ENCODE measurements at places on chromosomes 4 and X.
A peak's percentile ranks its signal among the peaks of the same experiment; 100 is the strongest.

DNA sequence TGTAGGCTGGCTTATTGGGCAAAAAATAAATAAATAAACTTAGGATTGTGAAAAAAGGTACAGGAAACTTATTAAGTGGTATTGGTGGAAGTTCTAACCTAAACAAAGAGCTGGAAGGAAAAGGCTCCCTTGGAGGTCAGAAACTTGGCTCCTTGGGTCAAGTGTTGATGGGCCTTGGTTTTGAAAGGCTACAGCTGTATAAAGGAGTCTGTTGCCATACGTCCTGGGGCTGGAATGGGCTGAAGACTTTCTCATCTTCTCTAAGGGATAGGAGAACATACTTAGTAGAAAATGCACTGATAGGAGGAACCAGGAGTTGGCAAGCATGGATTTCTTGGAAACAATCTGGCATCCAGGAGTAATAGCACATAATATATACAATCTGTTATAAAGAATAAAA, 56.6 kb downstream of the PDLIM5 start:
- no peak for DNase-seq

DNA sequence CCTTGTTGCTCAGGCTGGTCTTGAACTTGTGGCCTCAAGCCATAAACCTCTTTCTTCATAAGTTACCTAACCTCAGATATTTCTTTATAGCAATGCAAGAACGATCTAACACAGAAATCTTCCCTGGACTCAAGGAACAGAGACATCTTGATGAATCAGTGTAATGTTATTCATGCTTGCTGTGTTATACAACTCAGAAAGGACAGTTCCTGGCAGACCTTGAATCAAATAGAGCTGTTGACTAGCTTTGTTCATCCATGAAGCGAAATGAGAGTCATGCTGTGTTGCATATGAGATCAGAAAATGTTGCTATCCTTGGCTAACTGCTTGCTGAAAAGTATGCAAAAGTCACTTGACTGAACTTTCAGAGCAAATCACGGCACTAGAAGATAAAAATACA, 72.6 kb upstream of the ARHGAP24 start:
- no peak for DNase-seq

- DNase-seq: peak; percentile 8
Measured at GRCh38 chrX:19017271-19017670, 33.4 kb upstream of the PHKA2 start.

DNA sequence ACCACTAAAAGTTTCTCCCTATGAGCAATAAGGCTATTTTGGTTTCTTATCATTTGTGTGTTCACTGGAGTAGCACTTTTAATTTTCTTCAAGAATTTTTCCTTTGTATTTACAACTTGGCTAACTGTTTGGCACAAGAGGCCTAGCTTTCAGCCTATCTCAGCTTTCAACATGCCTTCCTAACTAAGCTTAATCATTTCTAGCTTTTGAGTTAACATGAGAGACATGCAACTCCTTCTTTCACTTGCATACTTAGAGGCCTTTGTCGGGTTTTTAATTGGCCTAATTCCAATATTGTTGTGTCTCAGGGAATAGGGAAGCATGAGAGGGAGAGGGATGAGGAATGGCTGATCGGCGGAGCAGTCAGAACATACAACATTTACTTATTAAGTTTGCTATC, 349.8 kb downstream of the OPHN1 start:
- no peak for DNase-seq

DNA sequence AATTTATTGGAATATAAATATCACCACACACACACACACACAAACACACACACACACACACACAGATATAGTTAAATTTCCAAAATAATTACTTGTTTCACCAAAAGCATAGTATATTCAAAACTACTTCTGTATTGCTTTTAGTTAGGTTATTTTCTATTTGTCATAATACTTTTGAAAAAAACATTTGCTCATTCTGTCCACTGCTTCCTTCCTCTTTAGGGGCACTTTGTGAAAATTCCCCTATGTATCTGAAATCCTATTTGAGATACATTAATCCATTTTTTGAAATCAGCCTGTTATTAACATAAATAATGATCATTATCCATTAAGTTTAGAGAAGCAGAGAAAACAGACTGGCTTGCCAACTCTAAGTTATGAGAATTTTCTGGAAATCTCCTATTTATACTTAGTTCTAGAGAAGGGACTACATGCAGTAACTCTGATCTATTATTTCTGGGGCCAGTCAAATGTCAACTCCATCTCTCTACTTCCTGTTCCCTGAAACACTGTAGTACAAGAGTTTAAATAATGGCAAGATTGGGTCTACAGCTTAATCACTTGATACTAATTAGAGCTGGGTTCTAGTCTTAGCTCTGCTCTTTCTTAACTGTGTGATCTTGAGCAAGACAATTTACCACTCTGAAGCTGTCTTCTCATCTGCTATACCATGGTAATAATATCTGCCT, 54.4 kb upstream of the GPR174 start:
- no peak for DNase-seq

GRCh38 chr4:15063341-15063740, 61.1 kb downstream of the CPEB2 start:
- DNase-seq: no peak

DNA sequence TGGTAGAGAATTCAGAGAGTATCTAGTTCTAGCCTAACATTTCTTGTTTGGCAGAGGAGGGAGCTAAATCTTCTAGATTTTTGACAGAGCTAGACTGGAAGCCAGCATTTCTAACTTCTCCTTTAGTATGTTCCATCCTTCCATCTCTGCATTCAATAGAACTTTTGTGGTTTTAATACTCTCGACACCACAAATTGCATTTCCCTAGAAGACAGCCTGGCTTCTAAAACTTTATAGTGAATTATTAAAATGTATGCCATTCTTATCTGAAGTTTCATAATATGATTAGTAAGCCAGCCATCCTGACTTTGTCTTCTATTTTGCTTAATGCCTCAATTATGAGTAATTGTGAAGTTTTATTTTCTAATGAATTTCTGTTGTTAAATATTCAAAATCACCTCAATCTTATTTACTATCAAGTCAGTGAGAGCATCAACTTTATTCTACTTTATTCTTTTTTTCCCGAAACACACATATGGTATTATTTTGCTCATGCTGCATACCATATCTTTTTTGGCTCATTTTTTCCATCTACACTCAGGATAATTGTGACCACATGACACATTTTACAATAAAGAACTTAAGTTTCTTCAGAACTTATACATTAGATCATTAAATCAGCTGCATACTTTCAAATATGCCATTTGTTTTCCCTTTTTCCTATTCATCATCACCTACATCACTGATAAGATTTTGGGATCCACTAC, 30.2 kb downstream of the EDNRA start:
- DNase-seq: no peak

DNA sequence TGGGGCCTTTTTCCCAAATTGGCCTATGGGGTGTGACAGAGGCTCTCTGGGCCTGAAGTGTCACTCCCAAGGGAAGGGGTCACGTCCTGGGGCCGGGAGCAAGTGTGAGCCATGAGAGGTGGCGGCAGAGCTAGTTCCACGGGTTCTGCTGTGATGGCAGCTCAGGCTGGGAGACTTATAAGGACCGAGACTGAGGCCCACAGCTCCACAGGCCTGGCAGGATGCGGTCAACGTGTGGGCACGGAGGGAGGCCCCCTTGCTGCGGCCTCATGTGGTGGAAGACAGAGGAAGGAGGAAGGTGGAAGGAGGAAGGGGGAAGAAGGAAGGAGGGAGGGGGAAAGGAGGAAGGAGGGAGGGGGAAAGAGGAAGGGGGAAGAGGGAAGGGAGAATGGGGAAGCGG, 7.2 kb upstream of the CPLX1 start:
- DNase-seq: no peak

DNA sequence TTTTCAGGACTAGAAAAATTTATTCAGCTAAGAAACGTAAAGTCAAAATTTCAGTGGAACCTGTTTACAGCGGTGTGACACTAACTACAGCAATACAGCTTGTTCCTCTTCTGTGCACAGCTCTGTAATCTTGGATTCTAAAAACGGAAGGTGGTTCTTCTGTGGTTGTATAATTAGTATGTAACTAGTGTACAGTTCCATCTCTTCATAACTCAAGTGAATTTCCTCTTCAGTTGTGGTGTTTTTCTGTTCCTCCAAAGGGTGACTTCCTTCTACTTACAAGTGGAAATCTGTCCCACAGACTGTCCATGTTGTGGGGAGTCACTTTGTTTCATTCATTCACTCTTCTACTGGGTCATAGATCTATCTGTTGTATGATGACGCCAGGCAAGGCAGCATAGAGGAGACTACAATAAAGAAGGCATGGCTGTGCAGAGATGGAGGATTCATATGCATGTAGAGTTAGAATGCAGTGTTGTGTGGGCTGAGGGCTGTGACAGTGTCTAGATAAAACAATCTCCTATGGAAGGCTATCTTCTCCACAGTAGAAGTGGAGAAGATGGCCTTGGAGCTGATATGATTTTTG, 5.4 kb downstream of the DAPP1 start:
- DNase-seq: no peak

GRCh38 chr4:174305961-174306360, 22.2 kb downstream of the CEP44 start:
- DNase-seq: no peak

DNA sequence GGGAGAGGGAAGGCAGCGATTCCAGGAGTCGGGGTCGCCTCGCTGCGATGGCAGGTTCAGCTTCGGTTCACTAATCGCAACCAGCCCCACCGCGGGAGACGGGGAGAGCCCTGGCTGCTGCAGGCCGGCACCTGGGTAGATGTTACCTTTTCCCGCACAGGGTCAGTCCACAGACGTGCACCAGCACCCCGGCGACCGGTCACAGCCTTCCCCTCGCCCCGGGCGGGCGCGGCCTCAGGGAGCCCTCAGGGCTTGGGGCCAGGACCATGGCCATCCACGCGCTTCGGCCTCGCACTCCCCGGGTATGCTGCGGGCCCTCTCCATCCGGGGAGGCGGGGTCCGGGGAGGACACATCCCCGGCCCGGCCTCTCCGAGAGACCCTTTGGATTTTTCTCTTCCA, 26.1 kb upstream of the EXOC1L start:
- no peak for DNase-seq

DNA sequence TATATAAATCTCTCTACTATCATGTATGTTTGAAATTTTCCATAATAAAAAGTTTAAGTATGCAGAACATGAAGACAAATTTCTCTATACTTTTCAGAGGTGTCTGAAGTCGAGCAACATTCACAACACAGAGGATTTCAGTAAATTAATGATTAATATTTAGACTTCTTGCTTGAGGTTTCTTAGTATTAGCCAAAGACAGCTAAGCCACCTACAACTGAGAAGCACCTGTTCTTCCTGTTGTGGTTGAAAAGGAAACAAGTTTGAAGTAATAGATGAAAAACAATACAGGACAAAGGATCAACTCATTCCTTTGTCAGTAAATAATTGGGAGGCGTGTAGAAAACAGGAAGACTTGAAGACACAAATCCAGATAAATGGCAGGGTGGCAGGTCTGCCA, 21.1 kb downstream of the SCML1 start:
- no peak for DNase-seq

DNA sequence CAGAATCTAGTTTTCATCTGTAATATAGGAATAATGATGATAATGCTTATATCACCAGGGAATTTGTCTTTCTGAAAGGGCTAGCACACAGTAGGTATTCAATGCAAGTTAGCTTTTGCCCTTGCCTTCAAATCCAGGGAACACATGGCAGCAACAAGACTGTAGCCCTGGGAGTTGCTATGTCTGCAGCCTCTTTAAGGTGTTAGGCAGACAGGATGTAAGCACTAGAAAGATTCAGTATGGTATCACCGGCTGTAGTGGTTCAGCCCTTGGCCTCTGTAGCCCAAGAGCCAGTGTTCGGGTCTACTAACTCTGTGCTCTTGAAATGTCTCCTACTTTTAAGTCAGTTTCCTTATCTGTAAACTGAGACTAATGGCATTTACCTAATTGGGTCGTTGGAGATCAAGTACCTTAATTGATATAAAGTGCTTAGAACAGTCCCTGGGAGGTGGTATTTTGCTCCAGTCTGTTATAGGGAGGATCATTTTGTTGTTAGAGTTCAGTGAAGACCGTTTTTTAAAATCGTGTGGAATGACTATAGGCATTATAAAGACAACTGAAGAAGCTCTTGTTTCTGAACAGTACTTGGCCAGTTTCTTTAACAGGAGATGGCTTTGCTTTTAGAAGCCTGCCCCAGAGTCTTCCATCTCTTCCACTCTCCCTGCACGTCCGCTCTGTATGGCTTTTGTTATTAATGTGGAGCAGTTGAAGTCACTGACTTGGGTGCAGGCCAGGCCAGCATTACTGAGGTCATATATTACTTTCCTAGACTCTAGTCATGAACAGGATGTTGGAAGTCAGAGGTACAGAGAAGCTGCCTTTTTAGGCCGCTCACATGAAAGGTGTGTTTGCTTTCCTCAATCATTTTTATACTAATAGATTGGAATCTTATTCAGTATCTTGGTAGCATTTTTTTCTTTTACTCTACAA, 44.8 kb downstream of the GAB1 start:
- no peak for DNase-seq

DNA sequence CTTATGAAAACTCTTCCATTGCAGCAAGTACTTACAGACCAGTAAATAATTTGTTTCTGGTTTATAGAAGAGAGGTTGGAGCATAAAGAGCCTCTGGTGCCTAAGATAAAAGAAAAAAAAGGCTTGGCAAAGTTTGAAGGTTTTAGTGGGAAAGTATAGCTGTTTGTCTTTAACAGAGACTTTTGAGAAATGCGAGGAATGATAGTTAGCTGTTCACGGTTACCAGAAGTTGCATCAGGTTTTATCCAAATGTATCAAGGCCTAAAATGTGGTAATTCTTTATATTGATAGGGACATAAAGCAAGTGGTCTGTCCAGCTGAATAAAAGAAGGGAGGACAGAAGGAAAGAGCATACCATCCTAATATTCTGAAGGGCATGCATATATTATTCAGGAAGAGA, 29.3 kb downstream of the RAP1GDS1 start:
- no peak for DNase-seq

DNA sequence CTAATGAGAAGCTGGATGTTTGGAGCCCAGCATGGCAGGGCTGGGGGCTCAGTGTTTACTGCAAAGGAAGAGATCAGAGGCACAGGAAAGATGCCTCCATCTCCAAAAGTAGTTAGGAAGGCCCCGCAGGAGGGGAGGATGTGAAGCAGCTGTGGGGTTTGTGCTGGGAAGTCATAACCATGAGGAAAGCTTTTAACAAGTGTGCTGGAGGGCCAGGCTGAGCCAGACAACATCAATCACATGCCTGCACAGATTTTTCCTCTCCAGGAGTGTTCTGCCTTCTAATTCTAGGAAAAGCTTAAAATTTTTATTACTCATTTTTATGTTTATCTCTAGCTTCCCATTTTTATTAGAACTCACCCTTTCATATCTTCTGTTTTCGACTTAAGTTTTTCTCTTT, 65.4 kb downstream of the GPR82 start:
- DNase-seq: no peak

- peak; percentile 11 for DNase-seq
Measured at GRCh38 chr4:142984871-142985585, 138.9 kb upstream of the INPP4B start.

Data from HuH-7 (cell line).